ENCODE measurements at places on chromosomes 16 and 17.

GRCh38 chr17:68676856-68677255, 75.7 kb upstream of the FAM20A start:
- no peak for DNase-seq

- no peak for DNase-seq
These were observed 326.7 kb downstream of the C16orf95 start for GRCh38 chr16:86990451-86990850.

GRCh38 chr16:26987597-26988010, 79.1 kb upstream of the C16orf82 start:
- peak; percentile 2 for DNase-seq

DNA sequence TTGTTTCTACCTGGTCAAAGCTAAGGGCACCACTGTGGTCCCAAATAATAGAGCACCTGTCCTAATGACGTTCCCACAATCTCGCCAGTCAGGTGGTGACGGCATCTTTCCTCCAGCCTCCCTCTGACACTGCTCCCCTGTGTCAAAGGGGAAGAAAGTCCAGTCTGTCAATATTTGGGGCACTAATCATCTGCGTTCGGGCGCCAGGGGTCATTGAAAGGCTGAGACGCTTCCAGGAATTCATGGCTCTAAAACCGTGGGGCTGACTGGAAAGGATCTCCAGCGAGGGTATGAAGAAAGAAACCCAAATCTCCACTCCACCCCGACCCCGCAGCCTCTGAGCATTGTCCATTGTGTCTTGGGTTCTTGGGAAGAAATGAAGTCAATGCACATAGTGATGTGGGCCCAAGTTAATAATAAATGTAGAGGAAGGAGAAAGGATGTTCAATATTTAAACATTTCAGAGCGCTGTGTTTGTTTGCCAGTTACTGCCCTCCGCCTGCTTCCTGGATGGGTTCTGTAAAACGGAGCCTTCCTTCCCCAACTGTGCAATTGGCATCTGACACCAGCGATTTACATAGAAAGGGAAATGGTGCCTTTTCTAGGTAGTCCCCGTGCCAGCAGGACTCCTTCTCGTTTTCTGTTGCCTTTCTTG, 103.2 kb downstream of the SOCS1 start:
- no peak for DNase-seq

DNA sequence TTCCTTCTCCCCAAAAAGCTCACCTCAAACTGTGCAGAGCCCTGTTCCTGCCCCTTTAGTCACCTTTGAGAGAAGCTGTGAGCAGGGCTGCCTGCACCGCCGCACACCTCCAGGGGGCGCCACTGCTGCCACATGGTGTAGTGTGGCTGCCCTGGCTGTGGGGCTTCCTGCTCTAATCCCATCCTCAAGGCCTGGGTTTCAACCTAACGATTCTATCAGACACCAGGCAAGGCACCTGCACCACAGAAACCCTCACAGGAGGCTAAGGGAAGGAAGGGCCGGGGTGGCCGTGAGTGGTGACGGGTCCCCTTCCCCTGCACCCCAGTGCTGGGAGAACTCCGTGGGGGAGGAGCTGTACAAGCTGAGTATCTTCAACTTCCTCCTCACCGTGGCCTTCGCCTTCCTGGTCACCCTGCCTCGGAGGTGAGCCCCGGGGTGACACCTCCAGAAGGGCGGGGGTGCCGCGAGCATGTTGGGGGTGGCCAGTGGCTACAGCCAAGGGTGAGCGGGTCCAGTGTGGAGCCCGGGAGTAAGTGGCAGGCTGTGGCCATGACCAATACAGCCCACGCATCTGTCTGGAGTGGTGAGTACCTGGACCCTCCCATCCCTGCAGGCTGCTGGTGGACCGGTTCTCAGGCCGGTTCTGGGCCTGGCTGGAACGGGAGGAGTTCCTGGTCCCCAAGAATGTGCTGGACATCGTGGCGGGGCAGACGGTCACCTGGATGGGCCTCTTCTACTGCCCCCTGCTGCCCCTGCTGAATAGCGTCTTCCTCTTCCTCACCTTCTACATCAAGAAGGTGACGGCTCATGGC, 7.0 kb downstream of the TMC8 start:
- no peak for DNase-seq

GRCh38 chr16:84026606-84027005, 16.0 kb downstream of the SLC38A8 start:
- DNase-seq, result no peak

DNA sequence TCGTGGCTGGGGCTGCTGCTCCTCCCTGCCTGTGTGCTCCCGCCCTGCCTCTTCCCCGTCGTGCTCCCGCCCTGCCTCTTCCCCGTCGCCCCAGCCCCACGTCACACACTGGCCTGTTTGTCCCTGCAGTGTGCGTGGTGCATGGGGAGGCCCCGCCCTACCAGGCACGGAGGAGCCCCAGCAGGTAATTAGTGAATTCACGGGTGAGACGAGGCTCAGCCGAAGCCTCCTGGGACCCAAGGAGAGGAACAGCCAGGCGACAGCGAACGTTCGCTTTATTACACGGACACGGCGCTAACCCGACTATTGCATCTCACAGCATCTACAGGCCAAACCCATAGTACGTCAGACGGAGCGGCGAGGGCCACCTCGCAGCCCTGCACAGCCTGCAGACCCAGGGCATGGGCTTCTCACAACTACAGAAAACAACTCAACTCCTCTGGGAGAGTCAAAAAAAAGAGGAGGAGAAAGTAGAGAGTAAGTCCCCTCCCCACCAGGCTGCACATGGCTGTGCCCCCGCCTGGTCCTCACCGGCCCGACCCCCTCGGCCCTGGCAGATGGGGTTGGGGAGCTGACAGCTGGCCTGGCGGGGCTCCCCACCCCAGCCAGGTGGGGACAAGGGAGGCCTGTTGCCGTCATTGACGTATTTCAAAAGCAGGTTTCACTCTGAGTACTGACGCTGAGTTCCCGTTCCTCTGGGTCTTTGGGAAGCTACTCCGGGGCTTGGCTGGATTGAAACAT, 4.3 kb upstream of the PABPN1L start:
- DNase-seq, result no peak

All from adipocyte (in vitro differentiated cells).